ENCODE measurements at places on chromosomes 6 and 20. TPM values are rescaled to one million over a fixed set of nuclear protein-coding genes. Genes with fewer than 3 reads are reported as not detected.

- ATAC-seq, result peak; percentile 66
Measured at GRCh38 chr20:9301129-9302090, 213.0 kb upstream of the LAMP5 start.

GRCh38 chr20:23663180-23663579 is 25.4 kb upstream of the CST3 start:
- no peak for ATAC-seq

DNA sequence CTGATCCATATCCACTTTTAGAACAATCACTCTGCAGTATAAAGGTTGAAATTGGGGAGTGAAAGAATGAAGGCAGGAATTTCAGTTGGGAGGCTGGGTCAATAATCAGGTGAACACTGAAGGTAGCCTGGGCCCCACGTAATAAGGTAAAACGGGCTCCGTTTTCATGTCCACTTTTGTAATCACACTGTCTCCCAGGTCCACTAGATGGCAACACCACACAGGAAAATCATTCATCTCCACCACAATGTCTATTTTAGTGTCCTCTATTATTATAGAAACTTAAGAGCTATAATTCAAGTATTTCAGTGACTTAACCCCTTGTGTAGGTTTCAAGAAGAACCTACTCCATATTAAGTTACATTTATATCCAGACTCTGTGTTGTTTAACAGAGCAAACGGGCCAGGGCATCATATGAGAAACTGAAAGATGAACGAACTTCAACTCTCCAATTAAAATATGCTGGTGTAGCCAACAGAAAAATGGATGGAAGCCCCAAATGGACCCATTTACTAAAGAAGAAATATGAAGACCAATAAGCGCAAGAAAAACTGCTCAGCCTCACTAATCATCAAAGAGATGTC is 45.9 kb upstream of the MC3R start:
- peak; percentile 62 for ATAC-seq

DNA sequence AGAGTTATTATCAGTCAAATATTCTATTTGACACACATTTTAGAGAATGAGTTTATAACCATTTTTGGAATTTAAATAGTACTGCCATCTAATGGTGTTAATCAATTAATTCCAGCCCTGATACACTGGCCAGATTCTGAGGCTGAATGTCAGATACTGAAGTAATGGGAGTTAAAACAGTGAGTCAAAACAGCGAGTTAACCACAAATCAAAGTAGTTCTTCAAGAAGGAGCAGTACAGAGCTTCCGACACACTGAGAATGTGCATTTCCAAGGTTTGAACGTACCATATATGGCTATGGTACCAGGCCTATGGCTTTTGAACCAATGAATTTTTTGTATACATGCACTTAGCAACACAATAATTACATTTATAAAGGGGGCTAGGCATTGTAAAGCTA is 11.3 kb upstream of the CEP43 start:
- ATAC-seq, result no peak

DNA sequence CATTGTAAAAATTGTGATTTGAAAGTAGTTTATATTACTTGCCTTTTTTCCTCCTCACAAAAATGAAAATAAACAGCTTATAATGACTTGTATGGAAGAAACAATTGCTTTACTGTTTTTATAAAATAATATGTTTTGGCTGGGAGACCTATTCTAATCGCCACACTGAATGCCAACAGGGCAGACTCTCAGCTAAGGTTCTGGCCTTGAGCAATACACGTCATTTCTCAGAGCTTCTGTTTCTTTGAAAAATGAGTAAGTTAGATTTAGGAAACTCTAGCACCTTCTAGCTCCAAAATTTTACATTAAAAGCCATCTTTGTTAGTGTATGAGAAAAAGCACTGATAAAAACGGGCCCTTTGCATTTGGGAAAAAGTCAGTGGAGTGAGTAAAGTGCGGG is 166.6 kb downstream of the ARID1B start:
- no peak for ATAC-seq

DNA sequence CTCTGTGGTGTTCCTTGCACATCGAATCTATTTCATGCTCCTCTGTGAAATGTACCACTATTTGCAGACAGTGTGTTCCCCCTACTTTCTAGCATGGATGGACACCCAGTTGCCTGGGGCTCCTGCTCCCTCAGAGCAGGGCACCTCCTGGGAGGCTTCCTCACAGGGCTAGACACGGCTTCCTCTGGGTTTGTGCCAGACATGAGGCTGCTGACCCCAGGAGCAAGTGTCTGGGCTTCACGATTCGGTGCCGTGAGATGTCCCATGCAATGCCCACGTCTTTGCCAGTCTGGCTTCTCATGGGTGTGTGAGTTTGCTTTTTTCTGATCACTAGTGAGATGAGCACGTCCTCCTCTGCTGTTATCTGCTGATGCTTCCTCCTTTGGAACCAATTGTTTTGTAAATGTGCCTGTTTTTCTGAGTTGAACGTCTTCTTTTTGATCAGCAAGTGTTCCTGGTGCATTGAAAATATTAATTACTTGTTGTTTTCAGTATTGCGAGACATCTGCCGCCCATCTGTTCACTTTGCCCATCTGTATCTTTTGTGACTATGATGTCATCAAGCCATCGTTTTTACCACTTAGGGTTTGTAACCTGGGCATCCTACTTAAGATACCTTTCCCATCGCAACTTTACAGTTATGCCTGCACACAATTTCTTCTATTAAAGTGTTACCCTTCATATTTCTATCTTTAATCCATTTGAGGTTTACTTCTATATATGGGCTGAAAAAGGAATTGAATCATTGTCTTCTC is 92.0 kb downstream of the TTLL2 start:
- ATAC-seq, result no peak

GRCh38 chr6:124699038-124699437 is 263.2 kb upstream of the RNF217 start:
- no peak for ATAC-seq

GRCh38 chr20:57680934-57681914 is 28.6 kb downstream of the PMEPA1 start:
- ATAC-seq, result no peak

Gene MAS1
- not detected for total RNA-seq

All from esophagus mucosa (tissue), 1 donor.